Type B pancreatic cell (in vitro differentiated cells): ENCODE measurements at places on chromosomes 11 and 22.
A peak's percentile ranks its signal among the peaks of the same experiment; 100 is the strongest.

DNA sequence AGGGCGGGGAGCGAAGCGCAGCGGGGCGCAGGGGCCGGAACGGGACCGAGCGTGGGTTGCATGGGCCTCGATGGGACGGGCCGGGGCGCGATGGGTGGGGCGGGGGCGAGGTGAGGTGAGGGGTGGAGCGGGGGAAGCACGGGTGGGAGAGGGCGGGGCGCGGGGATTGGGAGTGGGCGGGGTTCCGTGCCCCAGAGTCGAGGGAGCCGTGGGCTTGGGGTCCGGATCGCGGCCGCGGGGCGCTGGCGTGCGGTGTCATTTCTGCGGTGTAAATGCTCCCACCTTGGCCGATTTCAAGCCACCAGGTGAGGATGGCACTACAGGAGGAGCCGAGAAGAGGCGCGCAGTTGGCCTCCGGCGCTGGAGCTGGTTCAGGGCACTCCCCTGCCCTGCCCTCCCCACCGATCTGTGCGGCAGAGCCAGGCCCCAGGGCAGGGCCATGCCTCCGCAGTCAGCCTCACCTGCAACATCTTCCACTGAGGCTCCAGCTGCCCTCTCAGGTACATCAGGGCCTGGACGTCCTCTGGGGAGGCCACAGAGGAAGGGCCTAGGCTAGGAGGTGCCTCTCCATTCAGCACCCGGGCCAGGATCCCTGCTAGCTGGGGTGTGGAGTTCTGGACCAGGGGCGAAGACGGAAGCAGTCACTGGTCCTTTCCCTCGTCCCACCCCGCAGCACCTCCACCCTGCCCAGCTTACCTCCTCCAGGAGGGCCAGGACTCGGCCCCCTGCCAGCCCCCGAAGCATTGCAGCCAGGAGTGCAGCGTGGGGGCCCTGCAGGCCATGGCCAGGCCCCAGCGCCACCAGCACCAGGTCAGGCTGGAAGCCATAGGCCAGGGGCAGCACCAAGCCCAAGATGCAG, 620 bp upstream of the TUBGCP6 start:
- DNase-seq, result no peak

GRCh38 chr11:8760896-8761295, 78.3 kb downstream of the RPL27A start:
- DNase-seq, result no peak

DNA sequence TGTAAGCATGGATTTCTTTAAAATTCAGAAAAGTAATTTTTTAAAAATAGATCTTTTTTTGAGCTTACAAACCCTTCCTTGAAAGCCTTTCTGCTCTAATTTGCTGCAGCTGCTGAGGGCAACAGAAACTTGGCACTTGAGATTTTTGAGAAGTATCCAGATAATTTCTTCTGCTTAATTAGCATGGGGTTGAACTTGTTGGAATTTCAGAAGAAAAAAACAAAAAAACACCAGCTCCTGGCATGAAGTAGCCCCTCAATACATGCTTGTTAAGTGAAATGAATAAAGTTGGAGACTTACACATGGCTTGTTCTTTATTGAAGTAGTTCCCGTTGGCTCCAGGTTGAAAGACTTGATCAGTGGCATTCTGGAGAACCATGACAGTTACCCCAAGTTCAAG, 331.4 kb upstream of the RAG2 start:
- no peak for DNase-seq

- DNase-seq, result no peak
Observed at GRCh38 chr11:127034973-127035372, 34.4 kb upstream of the KIRREL3 start.

DNA sequence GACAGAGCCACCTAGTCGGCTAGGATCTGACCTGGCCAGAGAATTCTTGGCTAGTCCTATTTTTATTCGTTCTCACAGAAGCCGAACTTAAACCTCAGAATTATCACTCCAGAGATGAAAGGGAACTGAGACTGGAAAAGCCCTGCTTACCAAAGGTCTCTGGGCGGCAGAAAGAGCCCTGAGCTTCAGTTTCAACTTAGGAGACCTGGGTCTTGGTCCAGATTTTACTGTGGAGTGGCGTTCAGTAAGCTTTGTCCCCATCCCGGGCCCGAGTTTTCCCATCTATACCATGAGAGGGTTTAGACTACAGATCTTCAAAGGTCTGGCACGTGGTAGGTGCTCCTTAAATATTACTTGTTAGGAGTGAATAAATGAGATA, 516 bp downstream of the NEU3 start:
- DNase-seq, result no peak

DNA sequence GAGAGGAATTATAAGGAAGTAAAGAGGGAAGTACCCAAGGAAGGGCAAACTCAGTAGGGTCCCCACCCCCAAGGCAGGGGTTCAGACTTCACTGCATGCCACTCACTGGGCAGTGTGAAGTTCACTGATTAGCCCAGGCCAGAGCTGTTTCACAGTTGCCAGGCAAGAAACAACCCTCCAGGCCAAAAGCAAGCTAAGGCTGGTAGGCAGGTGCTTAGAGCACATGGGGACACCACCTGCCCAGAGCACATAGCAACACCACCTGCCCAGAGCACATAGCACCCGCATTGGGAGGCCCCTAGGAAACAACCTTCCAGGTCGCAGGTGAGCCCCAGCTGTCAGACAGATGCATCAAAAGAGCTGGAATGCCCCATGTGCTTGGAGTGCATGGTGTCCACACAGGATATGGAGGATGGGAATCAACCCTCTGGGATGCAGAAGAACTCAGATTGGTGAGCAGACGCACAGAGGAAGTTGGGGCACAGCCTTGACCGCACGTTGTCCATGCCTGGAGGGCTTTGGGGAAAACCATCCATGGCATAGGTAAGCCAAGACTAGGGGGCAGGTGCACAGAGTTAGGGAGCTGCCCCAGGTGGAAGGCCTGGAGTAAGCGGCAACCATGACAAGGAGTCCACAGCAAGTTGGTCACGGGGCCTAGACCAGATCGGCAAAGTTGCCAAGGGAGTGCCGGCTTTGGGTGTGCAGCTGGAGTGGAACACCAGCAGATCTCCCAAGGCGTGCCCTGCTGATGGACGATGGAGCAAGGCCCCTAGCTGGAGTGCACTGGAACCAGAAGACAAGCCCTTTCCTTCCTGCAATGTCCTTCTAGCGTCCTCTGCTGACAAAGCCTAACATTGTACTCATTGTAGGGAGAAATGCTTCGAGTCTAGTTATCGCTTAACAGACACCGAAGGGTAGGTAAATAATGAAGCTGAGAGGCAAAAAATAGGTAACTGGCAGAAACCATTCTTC, 7.8 kb upstream of the TMEM216 start:
- DNase-seq, result no peak

GRCh38 chr11:12803086-12803826, 129.0 kb downstream of the TEAD1 start:
- no peak for DNase-seq

DNA sequence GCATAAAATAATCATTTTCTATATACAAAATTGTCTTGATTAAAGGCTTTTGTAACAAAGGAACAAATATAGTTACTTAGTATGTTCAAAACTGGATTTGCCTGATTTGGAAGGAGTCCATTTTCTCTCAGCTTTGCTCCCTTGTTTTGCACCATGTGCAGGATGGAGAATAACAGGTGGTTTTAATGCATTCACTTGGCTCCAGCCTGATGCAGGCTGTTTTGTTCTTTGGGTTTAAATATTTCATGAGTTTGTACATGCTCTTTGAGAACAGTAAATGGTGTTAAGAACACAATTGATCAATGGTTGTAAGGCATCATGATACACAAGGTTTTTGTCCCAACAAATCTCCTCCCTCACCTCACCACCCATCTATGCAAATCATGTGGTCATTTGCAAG, 886.9 kb upstream of the CCDC90B start:
- DNase-seq, result no peak

DNA sequence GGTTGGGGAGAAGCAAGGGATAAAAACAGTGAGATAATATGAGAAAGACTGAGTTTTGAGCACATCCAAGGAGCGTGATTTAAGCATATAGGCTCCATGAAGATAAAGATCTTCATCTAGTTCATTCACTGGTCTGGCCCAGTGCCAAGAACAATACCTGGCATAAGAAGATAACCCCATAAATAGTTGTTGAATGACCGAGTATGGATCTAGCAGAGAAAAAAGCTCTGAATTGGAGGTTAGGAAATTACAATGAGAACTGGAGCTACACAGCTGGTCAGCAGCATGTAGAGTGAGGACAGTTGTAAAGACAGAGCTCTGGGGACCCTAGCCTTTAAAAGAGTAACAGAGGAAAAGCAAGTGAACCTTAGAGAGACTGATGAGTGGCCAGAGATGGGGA, 33.0 kb upstream of the PAK1 start:
- DNase-seq, result no peak

GRCh38 chr11:23688835-23689234, 808.0 kb upstream of the LUZP2 start:
- no peak for DNase-seq

GRCh38 chr11:33736148-33736812, at the start of gene CD59:
Gene CD59, minus strand, starts transcription at chr11:33736423. Its CDS starts 13,978 bp downstream, at chr11:33722445.
- DNase-seq, result peak; percentile 93

DNA sequence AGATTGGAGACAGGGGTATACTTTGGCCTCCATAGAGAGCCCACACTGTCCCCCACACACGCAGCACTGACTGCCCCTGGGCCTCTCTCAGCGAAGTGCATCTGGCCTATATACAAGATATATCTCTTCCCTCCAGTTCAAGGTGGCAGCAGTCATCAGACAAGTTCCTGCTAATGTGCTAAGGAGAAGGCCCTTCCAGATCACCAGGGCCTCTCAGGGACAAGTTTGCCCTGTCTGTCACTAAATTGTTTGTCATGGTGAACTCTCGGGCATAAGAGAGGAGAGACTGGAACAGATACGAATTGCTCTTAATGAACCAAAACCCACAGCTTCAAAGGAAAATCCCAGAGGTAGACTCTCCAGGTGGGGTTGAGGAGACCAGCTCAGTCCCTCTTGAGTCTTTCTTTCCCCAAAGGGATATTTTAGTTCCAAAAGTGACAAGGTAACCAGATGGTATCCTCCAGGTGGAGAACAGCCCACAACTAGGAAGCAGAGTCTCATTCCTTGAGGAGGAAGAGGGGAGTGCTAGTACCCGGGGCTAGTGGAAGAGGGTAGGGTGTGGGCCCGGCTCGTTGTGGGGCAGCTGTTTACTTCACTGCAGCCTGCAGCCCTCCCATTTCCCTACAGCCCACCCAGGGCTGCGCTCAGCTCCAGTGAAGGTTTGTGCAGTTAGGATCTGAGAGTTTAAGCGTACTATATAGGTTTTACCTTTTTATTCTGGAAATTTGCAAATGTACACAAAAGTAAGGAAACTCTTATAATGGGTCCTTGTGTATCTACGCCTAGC, 2.2 kb upstream of the SLC35C1 start:
- no peak for DNase-seq

GRCh38 chr22:30056015-30056414, 24.2 kb upstream of the HORMAD2 start:
- no peak for DNase-seq

GRCh38 chr11:92920331-92920730, 49.1 kb upstream of the MTNR1B start:
- no peak for DNase-seq

DNA sequence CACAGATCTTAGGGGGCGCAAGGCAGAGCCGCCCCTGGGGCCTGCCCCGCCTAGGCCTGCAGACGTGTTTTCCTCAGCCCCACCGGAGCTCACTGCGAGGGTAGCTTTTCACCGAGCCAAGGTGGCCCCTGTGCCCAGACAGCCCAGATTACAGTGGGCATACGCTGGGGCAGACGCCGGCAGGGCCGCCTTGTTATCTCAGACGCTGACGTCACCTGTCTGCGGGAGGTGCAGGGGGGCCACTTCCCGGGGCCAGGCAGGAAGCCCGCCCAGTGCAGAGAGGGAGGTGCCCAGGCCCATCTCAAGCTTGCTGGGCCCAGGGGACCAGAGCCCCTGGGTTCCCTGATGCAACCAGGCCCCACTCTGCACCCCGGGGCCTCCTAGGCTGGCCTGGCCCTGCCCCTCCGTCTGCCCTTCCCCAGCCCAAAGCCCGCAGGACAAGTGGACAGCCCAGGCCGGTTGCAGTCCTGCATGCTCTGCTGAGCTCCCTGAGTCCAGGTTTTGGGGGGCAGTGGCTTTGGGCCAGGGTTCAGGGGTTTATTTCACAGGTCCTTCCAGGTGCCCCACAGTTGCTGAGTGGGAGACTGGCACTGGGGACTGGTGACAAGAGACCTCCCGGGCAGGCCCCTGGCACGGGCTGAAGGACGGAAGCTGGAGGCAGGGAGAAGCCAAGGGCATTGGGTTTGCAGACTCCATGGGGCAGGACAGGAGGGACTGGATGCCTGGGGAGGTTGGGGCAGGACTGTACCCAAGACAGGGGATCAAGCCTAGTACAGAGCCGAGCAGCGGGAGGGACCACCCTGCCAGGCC, 38.6 kb downstream of the IGF2 start:
- DNase-seq, result no peak

- DNase-seq, result no peak
Observed at GRCh38 chr22:49589811-49590210, 237.9 kb downstream of the BRD1 start.

- DNase-seq, result no peak
Observed at GRCh38 chr11:76975513-76975912, 58.7 kb upstream of the B3GNT6 start.

- DNase-seq, result no peak
Observed at GRCh38 chr11:60985991-60986915, 14.8 kb downstream of the CD6 start.

- DNase-seq, result no peak
Observed at GRCh38 chr11:131025020-131025419, 108.7 kb upstream of the SNX19 start.
